Non-pigmented ciliary epithelial cell (primary cell): ENCODE measurements at places on chromosomes 4 and X.

GRCh38 chrX:70481471-70482270 lies 37.0 kb downstream of the DLG3 start:
- no peak for DNase-seq

GRCh38 chrX:15340867-15341266 lies 5.5 kb upstream of the PIGA start:
- no peak for DNase-seq

DNA sequence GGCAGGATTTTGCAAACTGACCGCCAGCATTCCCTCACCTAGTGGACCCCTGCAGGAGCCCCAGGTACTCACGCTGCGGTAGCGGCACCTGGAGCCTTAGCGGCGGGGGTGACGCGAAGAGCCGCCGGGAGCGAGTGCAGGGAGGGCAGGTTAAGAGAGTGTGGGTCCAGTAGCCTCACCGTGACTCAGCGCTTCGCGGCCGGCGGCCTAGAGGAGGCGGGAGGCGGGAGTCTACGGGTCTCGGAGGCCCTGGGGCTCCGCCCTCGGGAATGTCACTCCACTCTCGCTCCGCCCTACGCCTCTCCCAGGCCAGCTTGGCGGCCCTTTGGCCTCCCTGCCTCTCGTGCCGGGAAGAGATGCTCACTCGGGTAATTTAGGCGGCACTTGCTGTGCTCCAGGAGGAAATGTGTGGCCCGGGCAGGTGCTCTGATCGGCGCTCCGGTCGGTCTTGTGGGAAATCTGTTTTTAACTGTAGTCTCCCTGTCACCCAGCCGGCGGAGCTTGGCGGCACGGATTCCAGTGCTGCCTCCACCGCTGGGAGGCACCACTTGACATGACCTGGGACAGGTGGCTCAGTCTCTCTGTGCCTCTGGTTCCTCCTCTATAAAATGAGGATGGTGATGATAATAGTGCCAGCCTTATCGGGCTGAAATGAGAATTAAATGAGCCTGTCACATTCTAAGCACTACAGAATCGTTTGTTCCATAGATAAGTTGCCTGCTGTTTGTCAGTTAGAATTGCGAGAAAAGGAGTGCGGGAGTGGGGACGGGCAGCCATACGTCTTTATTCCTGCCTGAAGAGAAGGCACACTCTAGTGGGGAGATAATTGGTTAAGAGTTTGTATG lies at the start of gene PIR:
PIR (minus strand) TSS at position 216 of the 845 bp plus-strand sequence. CDS start 2,076 bp downstream, outside the sequence.
- no peak for DNase-seq

GRCh38 chr4:87268411-87268810 lies 48.0 kb upstream of the KLHL8 start:
- no peak for DNase-seq

GRCh38 chr4:134470544-134470943 lies 269.0 kb upstream of the PABPC4L start:
- DNase-seq = no peak

- no peak for DNase-seq
These were observed 1.1 kb downstream of the MAML3 start for GRCh38 chr4:140152751-140153418.

- DNase-seq = no peak
These were observed 77.6 kb downstream of the PRKG2 start for GRCh38 chr4:81137446-81137845.

- DNase-seq = no peak
These were observed 233.3 kb downstream of the NDST4 start for GRCh38 chr4:114879916-114880669.

DNA sequence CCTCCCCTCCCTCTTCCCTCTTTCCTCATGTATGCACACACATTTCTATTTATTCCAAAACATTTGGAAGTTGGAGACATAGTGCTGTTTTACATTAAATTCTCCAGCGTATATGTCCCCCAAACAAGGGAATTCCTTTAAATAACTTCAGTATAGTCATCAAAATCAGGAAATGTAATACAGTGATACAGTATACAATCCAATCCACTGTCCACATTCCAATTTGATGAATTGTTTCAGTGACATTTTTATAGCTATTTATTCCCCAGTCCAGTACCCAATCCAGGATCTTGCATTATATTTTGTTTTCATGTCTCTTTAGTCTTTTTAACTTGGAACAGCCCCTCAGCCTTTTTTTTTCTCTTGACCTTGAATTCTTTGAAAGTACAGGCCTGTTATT lies 233.0 kb downstream of the DKK2 start:
- DNase-seq = no peak

- DNase-seq = no peak
These were observed 72.0 kb upstream of the DHRSX start for GRCh38 chrX:2572740-2573139.

DNA sequence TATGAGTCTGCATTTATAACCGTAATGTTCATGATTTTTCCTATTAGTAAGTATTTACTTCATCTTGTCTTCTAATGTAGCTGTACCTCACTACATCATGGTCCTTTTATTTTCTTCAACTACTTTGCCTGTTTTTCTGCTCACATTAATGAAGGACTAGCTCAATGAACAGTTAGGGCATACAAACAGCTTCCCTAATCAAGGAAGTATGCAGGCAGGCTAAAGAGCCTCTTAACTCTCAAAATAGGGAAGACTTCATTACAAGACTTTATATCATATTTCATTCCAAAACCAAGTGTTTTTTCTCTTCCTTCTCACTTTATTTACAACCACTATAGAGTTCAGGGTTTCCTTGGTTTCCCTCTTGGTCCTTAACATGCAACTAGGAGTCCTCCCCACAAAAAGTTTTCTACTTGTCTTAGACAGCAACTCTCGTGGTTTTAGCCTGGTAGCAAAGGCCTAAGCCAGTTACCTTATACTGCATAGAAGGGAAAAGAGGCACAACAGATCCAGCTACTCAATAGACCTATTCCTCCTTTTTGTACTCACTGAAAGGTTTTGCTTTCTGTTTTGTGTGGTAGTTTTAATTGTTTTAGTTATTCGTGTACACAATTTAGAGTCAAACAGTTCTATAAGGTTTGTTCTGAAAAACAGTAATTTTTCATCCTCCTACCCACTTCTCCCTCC lies 40.8 kb downstream of the SMIM14 start:
- no peak for DNase-seq

- DNase-seq = no peak
These were observed 23.5 kb downstream of the AWAT2 start for GRCh38 chrX:70026112-70026850.

DNA sequence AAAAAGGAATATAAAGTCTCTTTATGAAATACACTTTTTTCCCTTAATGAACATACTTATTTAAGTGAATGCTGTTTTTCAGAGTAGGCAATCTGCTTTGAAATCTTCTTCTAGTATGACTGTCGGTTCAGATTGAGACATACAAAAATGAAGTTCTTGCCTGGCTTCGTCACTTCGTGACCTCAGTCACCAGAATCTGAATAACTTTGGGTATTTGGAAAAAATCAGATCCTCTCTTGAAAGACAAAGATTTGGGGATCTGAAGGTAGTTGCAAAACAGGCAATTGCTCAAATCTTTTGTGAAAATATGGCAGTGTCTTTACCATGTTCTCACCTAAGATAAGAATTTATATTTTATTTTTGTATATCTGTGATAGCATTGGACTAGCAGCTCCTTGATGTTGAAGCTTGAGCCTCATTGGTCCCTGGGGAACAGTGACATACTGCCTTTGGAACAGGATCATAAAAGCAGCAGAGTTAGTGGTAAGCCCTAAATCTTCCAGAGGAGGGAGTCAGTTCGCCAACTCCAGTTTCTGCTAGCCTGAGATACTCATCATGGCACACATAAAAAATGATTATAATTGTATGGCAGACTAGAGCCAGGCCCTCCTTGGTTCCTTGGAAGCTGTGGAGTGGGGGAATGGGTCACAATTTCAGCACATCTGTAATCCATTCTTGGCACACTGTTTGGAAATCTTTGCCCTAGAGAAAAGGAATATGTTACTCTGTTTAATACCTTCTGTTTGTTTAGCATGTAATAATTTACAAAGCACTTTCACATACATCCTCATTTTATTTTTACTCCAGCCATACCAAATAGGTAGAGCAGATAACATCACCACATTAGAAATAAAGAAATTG lies 5.0 kb downstream of the ARFIP1 start:
- no peak for DNase-seq

GRCh38 chr4:140038031-140038533 lies 115.9 kb downstream of the MAML3 start:
- no peak for DNase-seq

GRCh38 chr4:52780206-52780605 lies 29.0 kb upstream of the ERVMER34-1 start:
- no peak for DNase-seq

GRCh38 chr4:10172278-10172921 lies 55.8 kb upstream of the WDR1 start:
- no peak for DNase-seq

GRCh38 chr4:80024335-80024734 lies 48.7 kb downstream of the ANTXR2 start:
- DNase-seq = no peak

DNA sequence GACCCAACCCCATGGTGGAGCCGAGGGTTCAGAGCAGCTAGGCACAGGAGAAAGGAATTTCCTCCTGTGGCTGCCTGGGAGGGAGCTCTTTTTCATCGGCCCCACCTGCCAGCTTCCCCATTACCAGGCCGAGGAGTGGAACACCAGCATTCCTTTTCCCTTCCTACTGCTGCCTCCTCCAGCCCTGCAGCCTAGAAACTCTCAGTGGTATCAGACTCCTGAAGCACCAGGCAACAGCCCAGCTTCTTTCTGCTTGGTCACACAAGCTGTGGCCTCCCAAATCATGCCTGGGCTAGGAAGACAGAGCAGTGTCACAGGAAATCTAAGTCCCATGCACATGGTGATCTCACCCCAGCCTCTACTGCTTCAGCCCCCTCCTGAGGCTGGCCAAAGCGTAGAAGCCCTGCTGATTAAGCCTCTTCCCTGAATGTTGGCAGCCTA lies 30.1 kb downstream of the RTL5 start:
- DNase-seq = no peak

DNA sequence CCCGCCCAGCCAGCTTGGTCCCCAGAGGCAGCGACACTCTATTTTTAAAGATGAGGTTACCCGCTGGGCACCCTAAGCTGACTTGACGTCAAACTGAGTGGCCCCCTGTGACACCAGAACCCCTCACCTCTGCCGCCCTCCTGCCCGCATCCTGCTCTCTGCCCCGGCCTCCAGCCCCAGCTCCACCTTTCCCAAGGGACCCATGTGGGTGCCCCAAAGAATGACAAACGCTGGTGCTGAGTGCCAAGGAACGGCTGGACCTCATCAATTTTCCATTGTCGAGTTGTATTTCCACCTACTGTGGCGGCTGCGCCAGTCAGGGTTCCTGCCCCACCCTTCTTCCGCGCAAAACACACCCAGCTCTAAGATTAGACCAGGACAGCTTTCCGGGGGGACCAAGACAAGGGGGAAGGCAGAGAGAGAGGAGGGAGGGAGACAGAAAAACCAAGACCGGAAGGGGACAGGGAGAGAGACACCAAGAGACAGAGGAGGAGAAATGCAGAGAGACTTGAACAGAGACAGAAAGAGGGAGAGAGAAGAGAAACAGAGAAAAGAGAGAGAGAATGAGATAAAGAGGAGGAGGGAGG lies 2.0 kb downstream of the PRKX start:
- no peak for DNase-seq

- DNase-seq = no peak
These were observed 7.1 kb upstream of the OPHN1 start for GRCh38 chrX:68440442-68440841.

- DNase-seq = no peak
These were observed 245.5 kb upstream of the SLC7A11 start for GRCh38 chr4:138487670-138488069.

DNA sequence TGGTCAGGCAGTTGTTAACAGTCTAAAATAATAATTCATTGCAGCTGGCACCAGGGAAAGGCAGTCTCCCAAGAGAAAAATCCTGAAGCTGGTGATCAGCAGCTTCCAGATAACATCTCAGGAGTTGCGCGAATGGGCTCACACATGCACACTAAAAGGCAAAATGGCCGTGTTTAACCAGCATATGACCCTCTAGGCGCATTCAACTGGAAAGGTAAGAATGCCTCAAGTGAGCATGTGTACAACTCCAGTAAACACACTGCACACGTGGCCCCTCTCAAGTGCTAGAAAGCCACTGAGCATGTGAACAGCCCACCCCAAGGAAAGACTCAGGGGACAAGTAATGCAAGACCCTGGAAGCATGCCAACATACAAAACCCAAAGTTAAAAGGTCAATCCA lies 33.1 kb downstream of the STPG2 start:
- no peak for DNase-seq

- DNase-seq = no peak
These were observed 53.7 kb downstream of the KDM5C start for GRCh38 chrX:53171356-53171755.

DNA sequence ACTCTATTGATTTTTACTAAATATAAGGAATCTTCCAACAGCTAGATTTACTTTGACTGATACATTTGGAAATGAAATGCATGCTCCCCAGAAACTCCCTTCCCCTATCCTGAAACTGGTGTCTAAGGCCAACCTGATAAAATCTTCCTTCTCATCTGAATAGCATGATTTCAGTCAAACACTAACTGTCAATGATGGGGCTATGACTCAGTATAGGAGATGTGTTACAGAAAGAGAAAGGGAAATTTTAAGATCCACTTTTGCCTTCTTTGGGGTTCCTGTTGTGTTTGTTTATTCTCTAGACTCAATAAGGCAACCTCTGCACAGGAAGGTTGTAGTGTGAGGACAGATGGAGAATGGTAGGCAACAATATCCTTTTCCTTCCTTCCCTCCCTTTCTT lies 160.7 kb downstream of the MOSPD2 start:
- no peak for DNase-seq

DNA sequence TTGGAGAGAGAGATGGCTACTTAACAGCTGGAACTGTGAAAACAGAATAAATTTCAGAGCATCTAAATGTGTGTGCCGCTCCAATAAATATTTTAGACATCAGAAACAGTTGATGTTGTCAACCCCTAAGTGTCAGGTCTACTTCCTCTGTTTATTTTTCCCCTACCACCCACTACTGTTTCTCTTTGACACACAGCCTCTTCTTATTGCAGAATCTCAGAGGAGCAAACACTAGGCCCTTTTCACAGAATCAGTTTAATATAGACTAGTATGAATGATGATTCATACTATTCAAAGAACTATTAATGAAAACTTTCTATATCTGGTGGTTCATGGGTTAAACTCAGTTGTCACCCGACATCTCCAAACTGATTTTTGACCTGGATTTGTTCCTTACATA lies 33.9 kb downstream of the NAA11 start:
- no peak for DNase-seq

DNA sequence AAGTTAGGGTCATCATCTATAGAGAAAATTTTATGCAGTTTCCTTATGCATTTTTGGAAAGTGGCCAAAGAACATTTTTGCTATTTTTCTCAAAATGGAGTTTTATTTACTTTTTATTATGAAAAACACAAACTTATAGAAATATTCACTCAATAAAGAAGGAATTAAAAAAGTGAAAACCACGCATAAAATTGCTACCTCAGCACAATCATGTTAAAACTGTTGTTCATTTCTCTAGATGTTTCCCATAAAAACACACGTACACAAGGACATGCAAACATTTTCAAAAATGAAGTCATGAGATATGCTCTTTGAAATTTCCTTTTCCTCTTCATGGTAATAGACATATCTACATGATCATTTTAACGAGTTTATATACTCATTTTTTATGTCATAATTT lies 536.8 kb upstream of the MAGEB18 start:
- DNase-seq = no peak
